Heart left ventricle (tissue), 16 donors: ENCODE measurements at places on chromosomes 6 and 20. TPM values are rescaled to one million over a fixed set of nuclear protein-coding genes. Genes with fewer than 3 reads are reported as not detected.

DNA sequence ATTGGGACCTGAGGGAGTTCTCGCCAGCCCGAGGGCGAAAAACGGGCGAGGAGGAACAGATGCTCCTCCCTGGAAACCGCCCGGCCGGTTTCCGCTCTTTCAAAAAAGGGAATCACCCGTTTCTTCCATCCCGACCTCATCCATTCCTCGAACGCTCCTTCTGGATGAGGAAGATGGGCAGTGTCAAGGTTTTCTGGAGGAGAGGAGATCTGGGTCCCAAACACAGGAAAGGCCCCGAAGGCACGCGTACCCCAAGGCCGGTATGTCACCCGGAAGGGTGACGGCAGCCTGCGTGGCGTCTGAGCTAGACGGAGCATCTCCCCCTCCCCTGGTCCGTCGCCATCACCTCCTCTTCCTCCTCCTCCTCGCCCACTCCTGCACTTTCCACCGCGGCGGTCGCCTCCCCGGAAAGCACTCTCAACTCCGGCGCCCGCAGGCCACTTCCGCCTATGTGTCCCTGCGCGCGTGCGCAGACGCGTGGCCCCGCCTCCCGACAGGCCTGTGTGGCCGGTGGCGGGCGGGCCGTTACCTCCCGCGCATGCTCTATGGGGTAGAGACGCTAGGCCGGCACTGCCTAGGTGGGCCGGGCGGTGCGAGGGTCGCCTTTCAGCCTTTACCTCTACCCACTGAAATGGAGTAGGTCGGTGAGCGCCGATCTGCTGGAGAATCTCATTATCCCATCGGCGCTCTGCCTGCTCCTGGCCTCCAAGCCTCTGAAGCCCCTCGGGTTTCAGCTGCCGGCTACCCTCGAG lies at the start of gene SLC35B3:
Gene SLC35B3 (minus strand): TSS at position 453 of the 752 bp plus-strand sequence.
- peak within 1 kb of the TSS; percentile 84 for H3K27ac ChIP-seq
- peak within 1 kb of the TSS; percentile 42 for H3K4me3 ChIP-seq
- no peaks in the 10 kb centered on the region for H3K27me3 ChIP-seq
- peaks cover 21% of the 10 kb centered on the region for H3K4me1 ChIP-seq

GRCh38 chr6:144077871-144078270 lies 17.5 kb downstream of the SF3B5 start:
- no peak overlapping the region for H3K27ac ChIP-seq
- H3K4me3 ChIP-seq, result no peak overlapping the region
- no peaks in the 10 kb centered on the region for H3K27me3 ChIP-seq
- H3K36me3 ChIP-seq, result no peaks in the 10 kb centered on the region

- no peak overlapping the region for H3K4me3 ChIP-seq
- no peaks in the 10 kb centered on the region for H3K4me1 ChIP-seq
- peaks cover 6% of the 10 kb centered on the region for H3K36me3 ChIP-seq
- H3K27ac ChIP-seq, result no peak overlapping the region
- DNase-seq, result no peak
Observed at GRCh38 chr6:152420696-152421095, 216.5 kb downstream of the SYNE1 start.

Gene ATF6B
- 22.0 TPM for total RNA-seq

GRCh38 chr6:88982720-88983119 lies 19.3 kb upstream of the RNGTT start:
- H3K27ac ChIP-seq, result no peak overlapping the region
- peaks cover 6% of the 10 kb centered on the region for H3K4me1 ChIP-seq
- H3K27me3 ChIP-seq, result no peaks in the 10 kb centered on the region
- H3K4me3 ChIP-seq, result no peak overlapping the region
